ENCODE measurements at places on chromosomes 2 and 18.

DNA sequence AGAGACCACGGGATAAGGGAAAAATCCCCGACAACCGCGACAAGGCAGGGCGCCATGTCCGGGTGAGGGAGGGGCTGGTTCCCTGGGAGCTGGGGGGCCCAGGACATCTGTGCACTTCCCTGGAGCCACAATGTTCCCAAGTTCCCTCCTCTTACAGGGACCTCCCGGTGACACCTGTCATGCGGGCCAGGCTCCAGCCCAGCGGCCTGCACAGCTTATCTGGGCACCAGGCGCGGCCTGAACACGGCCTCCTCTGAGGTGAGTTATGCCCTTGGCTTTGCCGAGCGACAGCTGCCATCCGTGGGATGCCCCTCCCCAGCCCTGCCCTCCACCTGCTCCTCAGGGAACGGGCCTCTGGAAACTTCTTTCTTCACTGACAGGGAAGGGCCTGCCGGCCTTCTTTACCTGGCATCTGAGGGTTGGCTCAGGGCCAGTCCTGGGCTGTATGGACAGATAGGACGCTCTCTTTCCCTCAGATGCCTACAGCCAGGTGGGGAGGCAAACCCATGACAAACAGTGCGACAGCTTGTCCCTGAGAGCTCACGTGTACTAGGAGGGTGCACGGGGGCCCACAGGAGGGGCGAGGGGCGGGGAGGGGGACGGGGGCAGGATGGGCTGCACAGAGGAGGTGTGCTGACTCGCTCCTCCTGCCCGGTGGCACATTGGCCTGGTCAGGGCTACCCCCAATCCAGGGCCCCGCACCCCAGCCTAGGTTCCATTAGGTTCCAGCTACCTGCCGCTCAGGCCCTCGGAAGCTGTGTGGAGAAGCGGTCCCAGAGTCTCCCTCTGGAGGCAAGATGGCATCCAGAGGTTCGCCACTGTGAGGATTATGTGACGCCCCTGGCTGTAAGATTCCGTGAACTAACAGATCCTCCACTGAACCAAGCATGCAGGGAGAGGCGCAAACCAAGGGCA is 34.9 kb upstream of the HPCAL1 start:
- no peak for DNase-seq

GRCh38 chr2:32478889-32479620 is 122.2 kb downstream of the BIRC6 start:
- DNase-seq = no peak

- DNase-seq = no peak
Measured at GRCh38 chr2:86025976-86026743, 79.5 kb downstream of the POLR1A start.

DNA sequence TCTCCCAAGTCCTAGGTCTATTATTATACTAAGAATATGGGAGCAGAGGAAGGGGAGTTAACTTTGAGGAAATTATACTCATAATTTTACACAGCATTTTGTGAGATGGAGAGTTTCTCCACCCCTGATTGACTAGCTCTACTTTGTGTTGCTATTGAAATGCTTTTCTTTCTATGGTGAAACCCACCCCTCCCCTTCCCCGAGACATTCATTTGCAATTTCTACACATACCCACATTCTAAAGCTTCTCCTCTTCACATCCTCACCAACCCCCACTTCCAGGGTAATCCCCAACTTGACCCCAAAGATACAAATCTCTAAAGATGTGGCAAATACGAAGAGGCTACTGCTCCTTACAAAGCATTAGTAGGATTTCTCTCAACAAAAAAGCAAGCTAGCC is 992.2 kb downstream of the BCL11A start:
- DNase-seq = no peak

DNA sequence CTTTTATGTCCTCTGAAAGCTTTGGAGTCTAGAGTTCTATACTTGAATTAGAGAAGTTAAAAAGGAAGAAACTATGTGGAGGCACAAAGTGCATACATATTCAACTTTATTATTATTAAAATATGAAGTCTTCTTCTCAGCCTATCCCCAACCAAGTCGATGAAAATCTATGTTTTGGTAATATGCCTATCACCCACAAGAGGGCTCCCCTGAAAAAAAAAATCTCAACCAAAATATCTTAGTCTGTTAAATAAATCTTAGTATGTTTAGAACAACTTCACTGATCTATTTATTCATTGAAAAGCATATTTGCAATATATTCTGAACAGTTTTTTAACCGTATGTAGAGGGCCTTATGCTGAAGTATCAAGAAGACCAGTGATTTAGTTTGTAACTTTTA is 804.5 kb downstream of the TDRD15 start:
- no peak for DNase-seq

- DNase-seq = no peak
Measured at GRCh38 chr2:86055314-86055713, 50.4 kb downstream of the POLR1A start.

GRCh38 chr2:191891656-191892055 is 44.8 kb upstream of the CAVIN2 start:
- DNase-seq = no peak

GRCh38 chr2:75074708-75075107 is 116.3 kb downstream of the POLE4 start:
- no peak for DNase-seq

DNA sequence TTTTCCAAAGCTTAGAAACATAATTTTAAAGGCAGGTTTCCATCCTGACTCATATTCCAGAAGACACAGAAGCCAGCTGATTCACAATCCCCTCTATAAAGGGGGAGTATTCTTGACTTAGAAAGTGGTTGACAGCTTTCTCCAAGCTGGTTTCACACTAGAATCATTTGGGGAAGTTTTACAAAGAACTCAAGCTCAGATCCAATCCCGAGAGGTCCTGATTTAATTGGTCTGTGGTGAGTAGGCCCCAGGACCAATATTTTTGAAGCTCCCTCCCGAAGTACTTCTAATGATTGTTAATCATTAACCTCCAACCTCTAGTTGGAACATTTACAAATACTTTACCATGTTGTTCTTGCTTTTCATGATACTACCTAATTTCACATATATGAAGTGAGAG is 184.1 kb downstream of the DLGAP1 start:
- DNase-seq = no peak

- no peak for DNase-seq
Measured at GRCh38 chr2:76808732-76809131, 713.4 kb downstream of the LRRTM4 start.

GRCh38 chr2:241751152-241751551 is 16.7 kb downstream of the D2HGDH start:
- DNase-seq = no peak

GRCh38 chr2:137333386-137334165 is 568.2 kb downstream of the THSD7B start:
- no peak for DNase-seq

DNA sequence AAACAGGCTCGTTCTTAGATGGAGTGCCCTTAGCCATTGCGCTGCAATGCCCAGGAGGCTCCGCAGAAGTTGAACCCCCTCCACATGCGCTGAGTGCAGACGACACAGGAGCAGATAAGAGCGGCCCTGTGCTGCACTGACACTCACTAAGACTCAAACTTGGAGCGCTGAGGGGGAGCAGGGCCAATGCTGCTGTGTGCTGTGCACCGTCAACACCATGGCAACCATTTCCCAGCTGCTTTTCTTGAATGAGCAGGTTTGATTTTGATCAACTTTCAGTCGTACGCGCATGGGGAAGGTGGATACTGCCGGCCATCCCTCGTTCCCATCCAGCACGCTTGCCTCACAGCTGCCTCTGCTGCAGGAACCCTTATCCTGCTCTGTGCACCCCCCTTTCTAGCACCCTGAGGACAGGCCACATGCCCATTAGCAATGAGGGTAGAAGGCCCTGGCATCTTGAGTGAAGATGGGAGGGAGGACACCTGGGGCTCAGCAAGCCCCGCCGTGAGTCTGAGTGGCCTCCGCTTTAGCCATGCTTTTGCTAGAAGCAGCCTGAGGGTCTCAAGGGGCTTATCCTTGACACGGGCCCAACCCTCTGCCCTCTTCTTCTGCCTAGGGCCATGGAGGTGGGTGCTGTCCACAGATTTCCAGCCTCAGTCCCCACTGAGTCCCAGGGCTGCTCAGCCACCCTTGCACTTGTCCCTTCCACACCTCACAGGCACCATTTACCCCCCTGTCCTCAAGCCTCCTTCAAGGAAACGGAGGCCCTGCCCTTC is 271.9 kb downstream of the PHLPP1 start:
- no peak for DNase-seq

- no peak for DNase-seq
Measured at GRCh38 chr2:219416235-219416602, 2.0 kb upstream of the DES start.

DNA sequence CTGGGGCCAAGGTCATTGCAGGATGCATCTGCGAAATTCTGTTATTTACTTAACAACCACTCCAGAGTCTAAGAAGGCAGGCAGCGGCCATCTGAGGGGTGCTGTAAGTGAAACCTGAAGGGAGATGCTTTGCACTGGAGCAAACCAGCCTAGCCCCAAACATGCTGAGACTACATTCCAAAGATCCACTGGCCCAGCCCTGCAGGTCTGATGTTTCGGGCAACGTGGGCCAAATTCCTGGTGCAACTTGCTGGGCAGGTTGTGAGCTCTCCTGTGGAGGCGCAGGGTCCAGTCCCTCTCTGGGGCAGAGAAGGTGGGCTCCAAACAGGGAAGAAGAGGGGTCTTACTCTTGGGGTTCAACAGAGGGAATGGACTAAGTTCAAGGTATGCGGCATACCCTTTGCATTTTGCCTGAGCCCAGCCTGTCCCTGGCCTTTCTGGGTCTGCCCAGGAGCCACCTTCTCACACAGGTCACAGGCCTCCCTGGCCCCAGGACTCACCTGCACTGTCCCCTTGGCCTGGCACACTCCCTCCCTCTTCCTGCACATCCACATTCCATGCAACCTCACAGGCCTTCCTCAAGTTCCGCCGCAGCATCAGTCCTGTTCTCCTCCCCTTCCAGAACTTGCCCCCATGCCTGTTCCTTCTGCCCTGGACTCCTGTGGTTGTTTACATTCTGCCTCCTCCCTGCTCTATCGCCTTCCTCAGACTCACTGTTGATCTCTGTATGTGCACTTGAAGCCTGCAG is 5.1 kb upstream of the MAL start:
- no peak for DNase-seq

GRCh38 chr2:29425866-29426265 is 310.7 kb downstream of the CLIP4 start:
- no peak for DNase-seq

DNA sequence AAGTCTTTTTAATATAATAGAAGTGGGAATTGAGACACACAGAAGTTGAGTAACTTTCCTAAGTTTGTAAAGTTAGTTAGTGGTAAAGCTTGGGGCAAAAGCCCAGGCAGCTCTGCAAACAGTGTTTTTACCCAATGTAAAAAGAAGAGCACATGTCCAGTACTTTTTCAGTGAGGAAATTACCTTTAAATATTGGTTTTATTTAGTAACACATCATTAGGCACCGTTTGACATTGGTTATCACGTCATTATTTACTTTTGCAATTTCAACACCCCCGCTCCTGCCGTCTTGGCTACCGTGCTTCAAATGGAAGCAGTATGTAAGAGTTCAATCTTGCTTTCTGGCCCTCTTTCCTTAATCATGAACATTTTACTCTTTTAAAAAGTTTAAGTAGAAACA is 807.9 kb downstream of the EPHA4 start:
- DNase-seq = no peak

DNA sequence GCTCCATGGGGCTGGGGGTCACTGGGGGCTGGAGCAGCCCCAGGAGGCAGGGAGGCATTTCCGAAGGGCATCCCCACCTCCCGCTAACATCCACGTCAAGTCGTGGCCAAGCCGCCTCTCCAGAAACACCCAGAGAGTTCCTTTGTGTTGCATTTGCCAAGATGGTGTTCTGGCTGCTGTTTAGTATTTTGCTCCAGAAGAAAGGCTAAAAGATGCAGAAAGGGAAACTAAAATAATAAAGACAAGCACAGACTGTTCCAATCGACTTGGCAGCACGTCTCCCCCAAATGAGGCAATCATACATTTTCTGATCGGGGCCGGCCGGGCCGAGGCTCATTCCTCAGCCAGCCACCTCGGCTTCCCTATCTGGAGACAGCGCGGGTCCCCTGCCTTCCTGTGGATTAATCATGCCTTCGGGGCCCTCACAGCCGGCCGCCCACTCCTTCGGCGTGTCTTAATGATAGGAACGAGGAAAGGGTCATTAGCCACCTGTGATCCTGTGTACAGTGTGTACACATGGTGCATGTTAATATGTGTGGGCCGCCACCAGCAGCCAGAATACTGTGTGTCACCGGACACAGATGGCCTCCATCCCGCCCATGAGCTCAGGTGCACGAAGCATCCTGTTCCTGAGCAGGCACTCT is 169.2 kb downstream of the KLHL29 start:
- no peak for DNase-seq

- DNase-seq = no peak
Measured at GRCh38 chr2:27852691-27853090, 37.5 kb downstream of the RBKS start.

DNA sequence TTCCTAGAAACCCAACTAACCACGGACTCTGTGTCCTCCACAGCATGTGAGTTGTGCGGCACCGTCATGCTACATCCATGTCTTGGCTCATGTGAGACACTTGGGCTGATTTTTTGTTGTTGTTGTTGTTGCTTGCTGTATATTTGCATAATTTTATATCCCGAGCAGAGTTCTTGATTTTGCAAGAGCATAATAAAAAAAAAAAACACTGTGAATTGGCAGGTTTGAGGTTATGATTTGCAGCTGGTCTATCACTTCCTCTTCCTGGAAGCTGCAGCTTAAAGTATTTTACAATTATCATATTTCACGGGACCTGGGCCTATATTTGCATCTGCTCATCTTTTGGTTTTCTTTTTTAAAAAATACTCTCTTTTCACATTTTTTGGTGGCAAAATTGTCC is 142.3 kb upstream of the NRP2 start:
- no peak for DNase-seq

- no peak for DNase-seq
Measured at GRCh38 chr2:47241715-47242114, 86.6 kb upstream of the STPG4 start.

GRCh38 chr18:69774831-69775230 is 172.8 kb downstream of the CD226 start:
- no peak for DNase-seq

DNA sequence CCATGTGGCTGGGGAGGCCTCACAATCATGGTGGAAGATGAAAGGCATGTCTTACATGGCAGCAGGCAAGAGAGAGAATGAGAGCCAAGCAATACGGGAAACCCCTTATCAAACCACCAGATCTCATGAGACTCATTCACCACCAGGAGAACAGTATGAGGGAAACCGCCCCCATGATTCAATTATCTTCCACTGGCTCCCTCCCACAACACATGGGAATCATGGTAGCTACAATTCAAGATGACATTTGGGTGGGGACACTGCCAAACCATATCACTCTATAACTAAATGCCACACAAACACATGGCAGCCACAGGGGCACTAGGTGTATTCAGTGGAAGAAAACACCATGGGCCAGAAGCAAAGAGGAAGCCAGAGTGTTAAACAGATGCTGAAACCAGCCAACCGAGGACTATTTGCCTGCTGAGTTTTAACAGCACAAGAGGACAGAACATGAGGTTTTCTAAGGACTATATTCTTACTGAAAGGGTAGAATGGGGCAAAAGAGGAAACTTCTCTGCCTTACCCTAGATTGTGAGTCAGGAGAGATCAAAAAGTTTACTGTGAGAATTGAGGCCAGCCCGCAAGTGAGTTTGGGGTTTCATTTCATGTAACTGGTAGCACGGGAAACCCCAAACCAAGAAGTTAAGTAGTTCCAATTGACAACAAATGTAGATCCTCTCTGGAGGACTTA is 49.2 kb downstream of the SIGLEC15 start:
- DNase-seq = no peak
